ENCODE measurements at places on chromosomes 6 and 20.

DNA sequence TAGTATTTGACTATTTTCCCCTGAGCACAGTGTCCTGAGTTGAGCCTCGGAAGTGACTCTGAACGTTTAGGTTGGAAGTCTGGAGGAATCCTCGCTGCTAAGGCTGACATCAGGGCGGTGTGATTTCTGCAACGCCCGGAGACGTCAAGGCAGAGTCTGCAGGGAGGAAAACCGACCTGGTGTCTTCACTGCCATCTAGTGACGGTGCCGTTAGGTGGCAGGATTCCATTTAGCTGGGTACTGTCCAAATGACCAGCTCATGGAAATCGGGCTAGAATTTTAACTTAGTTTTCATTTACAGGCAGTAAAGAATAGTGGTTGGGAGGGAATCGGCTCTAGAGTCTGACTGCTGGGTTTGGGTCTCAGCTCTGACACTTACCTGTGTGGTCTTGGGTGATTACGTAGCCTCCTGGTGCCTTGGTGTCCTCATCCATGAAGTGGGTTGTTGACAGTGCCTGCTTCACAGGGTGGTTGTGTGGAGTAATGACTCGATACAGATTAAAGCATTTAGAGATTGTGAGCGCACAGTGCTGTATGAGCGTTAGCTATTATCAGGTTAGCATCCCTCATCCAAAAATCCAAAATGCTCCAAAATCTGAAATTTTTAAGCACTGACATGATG lies 35.0 kb downstream of the FOXF2 start:
- no peak overlapping the region for H3K27ac ChIP-seq
- H3K4me1 ChIP-seq: no peaks in the 10 kb centered on the region
- no peaks in the 10 kb centered on the region for H3K27me3 ChIP-seq
- DNase-seq: peak; percentile 56
- no peaks in the 10 kb centered on the region for H3K36me3 ChIP-seq
- H3K4me3 ChIP-seq: no peak overlapping the region

GRCh38 chr20:20606050-20606449 lies 106.4 kb downstream of the RALGAPA2 start:
- no peak overlapping the region for H3K27ac ChIP-seq
- H3K36me3 ChIP-seq: no peaks in the 10 kb centered on the region
- no peak for DNase-seq
- no peaks in the 10 kb centered on the region for H3K4me1 ChIP-seq
- no peaks in the 10 kb centered on the region for H3K27me3 ChIP-seq

DNA sequence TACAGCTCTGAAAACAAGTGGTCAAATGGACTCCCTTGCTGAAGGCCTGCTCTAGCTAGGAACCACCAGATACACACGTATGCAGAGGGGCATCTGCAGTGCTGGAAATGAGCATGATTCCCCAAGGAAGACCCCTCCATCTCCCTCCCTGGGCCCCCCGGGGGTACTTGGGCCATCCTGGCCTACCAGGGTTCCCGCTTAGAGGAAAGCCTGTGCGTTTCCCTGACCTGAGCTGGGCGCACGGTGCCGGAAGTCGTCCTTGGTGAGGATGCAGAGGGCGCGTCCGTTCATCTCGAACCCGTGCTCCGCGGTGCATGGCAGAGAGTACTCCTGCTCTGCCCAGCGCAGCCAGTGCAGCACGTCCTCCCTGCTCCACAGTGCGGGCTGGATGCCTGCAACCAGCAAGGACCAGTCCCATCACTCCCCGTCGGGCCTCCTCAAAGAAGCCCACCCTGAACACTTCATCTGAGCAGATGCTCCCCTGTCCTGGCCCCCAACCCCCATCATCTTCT lies 11.8 kb downstream of the ETV7 start:
- H3K27me3 ChIP-seq: no peaks in the 10 kb centered on the region
- H3K4me3 ChIP-seq: no peak overlapping the region
- H3K27ac ChIP-seq: no peak overlapping the region
- no peak for DNase-seq

DNA sequence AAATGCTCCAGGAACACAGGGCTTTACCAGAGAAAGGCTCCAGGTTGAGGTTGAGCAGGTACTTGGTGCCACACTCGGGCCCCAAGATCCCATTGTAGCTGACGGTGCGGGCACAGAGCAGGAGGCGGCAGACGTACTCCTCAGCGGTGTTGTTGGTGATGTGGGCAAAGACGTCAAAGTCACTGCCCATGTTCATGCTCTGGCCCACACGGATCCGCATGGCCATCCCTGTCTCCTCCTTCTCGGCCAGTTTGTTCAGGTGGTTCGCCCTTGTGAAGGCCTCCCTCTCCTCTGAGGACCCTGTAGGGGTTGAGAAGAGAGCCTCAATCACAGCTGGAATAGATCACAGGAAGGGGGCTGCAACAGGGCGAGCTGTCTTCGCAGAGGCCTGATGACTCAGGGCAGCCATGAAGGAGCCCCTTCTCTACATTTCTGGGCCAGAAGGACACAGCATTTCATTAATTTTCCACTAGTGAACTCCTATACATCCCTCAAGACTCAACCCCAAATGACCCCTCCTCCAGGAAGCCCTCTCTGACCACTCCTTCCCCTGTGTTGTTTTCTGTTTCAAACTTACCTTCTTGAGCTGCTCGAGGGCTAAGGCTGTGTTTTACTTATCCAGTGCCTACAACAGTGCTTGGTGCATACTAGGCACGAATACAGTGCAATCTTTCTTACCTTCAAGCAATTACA lies 26.8 kb downstream of the TGM2 start:
- H3K4me1 ChIP-seq: peaks cover 2% of the 10 kb centered on the region
- no peak overlapping the region for H3K4me3 ChIP-seq
- no peak for DNase-seq
- H3K36me3 ChIP-seq: no peaks in the 10 kb centered on the region

DNA sequence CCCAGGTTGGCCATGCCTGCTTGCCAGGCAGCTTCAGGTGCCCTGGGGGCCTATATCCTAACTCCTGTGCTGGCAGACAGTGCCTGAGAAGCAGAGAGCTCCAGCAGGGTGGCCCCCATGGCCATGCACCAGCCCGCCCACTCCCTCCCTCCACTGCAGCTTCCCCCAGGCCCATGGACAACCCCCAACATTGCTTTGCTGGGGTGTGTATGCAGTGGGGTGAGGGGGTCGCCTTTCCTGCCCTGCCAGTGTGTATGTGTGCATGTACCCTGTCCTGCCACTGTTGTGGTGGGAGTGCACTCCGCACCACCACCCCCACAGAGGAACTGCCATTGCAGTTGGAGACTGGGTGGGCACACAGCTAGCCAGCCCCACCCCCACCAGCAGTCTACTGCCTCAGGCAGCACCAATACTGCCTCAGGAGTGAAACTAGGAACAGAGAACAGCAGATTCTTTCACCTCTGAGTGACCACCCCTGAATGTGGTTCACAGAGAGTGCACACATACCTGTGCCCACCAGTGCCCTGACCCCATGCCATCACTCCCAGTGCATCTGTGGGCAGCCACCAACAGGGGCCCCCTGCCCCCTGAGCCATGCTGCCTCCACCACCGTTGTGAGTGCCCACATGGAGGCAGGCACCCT lies 151.1 kb downstream of the LRRC1 start:
- no peak overlapping the region for H3K4me3 ChIP-seq
- H3K4me1 ChIP-seq: peaks cover 7% of the 10 kb centered on the region
- DNase-seq: no peak
- H3K36me3 ChIP-seq: no peaks in the 10 kb centered on the region
- no peak overlapping the region for H3K27ac ChIP-seq
- H3K27me3 ChIP-seq: no peaks in the 10 kb centered on the region

DNA sequence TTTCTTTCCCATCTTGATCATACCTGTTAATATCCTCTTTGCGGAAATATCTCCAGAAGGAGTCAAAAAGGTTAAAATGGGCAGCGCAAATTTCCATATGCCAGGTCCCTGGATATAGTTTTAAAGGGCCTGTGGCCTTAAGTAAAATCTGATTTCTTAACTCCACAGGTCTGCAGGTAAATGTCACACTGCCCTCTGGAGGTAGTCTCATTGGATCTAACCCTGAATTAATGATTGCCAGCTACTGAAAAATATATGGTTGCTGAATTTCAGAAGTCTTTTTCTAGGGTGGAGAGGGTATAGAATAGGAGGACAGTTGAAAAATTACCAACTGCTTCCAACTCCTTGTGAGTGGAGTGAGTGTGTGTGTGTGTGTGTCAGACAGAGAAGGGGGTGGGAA lies 8.5 kb downstream of the MOXD1 start:
- peak; percentile 49 for DNase-seq
- H3K27ac ChIP-seq: no peak overlapping the region
- H3K4me1 ChIP-seq: no peaks in the 10 kb centered on the region
- H3K4me3 ChIP-seq: no peak overlapping the region

DNA sequence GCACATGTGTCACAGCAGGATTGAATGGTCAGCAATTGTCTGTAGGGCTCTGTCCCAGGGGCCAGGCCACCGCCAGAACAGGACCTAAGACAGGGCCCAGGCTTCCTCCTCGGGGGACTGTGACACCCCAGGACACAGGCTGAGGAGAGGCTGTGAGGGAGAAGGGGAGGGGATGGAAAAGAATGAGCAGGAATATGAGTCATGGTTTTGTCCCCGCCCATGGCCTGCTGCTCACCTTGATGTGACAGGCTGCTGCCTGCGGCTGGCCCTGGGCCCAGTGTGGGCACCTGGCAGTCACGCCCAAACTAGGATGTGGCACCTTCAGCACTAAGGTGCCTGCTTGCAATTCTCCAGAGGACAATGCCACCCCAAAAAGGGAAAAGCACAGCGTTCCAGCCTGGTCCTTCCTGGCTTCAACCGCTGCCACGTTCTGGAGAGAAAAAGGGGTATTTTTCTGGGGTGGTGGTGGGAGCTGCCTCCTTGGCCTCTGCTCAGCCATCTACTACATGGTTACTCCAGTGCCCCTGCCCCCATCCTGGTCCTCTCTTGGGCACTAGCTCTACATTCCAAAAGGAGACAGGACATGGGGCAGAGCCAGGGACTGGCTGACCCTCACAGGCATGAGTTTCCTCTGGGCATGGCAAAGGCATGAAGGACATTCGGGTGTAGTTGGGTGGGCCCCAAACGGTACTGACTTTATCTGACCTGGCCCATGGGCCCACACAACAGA lies 93.4 kb downstream of the SLC22A23 start:
- H3K36me3 ChIP-seq: no peaks in the 10 kb centered on the region
- no peak for DNase-seq
- no peak overlapping the region for H3K27ac ChIP-seq
- H3K4me3 ChIP-seq: no peak overlapping the region

GRCh38 chr6:25197111-25197510 lies 82.1 kb upstream of the CARMIL1 start:
- no peaks in the 10 kb centered on the region for H3K27me3 ChIP-seq
- H3K4me1 ChIP-seq: no peaks in the 10 kb centered on the region
- no peak overlapping the region for H3K27ac ChIP-seq
- no peaks in the 10 kb centered on the region for H3K36me3 ChIP-seq
- no peak for DNase-seq
- H3K4me3 ChIP-seq: no peak overlapping the region

DNA sequence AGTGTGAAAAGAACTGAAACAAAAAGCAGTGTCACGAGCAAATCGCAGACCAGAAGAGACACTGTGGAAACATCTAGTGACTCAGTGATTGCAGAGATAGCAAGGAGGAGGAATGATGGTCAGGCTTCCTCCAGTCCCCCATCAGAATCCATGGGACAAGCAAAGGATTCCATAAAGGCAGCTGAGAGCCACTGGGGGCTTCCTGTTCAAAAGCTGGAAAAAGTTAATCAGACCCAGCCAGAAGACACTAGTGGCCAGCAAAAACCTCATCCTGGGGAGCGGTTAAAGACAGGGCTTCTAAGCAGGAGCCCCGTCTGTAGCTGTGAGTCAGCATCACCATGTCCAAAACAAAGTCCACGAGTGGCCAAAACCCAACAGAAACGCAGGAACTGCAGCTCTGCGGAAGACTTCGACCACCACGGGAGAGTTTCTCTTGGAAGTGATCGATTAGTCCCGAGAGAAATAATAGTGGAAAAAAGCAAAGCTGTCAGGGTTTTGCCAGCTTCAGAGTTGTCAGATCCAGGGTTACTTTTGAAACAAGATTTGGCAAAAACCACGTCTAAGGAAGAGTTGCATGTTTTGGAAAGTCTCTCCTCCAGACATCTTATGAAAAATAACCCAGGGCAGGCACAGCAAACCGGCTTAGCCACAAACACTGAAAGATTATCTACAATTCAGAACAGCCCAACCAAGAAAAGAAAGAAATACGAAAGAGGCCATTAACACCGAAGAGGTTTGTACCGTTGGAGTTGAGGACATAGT lies 51.0 kb downstream of the JAG1 start:
- no peaks in the 10 kb centered on the region for H3K27me3 ChIP-seq
- H3K36me3 ChIP-seq: no peaks in the 10 kb centered on the region
- DNase-seq: no peak

GRCh38 chr20:57075181-57075580 lies 191.3 kb downstream of the BMP7 start:
- no peaks in the 10 kb centered on the region for H3K36me3 ChIP-seq
- DNase-seq: no peak
- no peak overlapping the region for H3K27ac ChIP-seq
- H3K4me1 ChIP-seq: no peaks in the 10 kb centered on the region

DNA sequence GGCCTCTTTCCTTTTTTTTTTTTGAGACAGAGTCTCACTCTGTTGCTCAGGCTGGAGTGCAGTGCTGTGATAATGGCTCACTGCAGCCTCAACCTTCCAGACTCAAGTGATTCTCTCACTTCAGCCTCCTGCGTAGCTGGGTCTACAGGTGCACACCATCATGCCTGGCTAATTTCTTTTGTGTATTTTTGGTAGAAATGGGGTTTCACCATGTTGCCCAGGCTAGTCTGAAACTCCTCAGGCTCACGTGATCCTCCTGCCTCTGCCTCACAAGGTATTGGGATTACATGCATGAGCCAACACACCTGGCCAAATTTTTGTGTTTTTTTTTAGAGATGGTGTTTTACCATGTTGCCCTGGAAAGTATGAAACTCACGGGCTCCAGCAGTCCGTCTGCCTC lies 29.3 kb downstream of the SRC start:
- H3K4me1 ChIP-seq: peaks cover 20% of the 10 kb centered on the region
- peak overlapping the region; percentile 75 for H3K27ac ChIP-seq
- H3K27me3 ChIP-seq: no peaks in the 10 kb centered on the region
- H3K4me3 ChIP-seq: no peak overlapping the region
- DNase-seq: peak; percentile 89
- no peaks in the 10 kb centered on the region for H3K36me3 ChIP-seq

- H3K4me3 ChIP-seq: no peak overlapping the region
- no peaks in the 10 kb centered on the region for H3K4me1 ChIP-seq
Measured at GRCh38 chr6:85620308-85620707, 22.4 kb downstream of the SYNCRIP start.

GRCh38 chr20:38604873-38605303 lies 3.3 kb downstream of the ARHGAP40 start:
- peaks cover 3% of the 10 kb centered on the region for H3K4me1 ChIP-seq
- H3K4me3 ChIP-seq: no peak overlapping the region
- H3K36me3 ChIP-seq: no peaks in the 10 kb centered on the region
- H3K27me3 ChIP-seq: peaks cover 12% of the 10 kb centered on the region

DNA sequence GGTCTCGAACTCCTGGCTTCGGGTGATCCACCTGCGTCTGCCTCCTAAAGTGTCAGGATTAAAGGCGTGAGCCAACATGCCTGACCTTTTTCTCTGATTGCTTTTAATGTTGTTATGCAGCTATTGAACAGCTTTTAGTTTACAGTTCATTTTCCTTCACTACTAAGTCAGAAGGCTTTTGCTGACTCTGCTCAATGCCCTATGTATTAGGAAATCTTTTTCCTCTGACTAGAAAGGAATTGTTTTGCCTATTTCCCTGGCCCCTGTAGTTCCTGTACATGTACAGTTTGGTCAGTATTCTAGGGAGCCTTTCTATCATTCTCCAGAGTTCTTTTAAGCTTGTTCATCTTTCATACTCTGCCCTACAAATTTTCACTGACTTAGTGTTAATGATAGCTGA lies 280.2 kb downstream of the CDKAL1 start:
- H3K36me3 ChIP-seq: no peaks in the 10 kb centered on the region
- no peaks in the 10 kb centered on the region for H3K4me1 ChIP-seq

- no peaks in the 10 kb centered on the region for H3K27me3 ChIP-seq
- H3K4me1 ChIP-seq: no peaks in the 10 kb centered on the region
- no peaks in the 10 kb centered on the region for H3K36me3 ChIP-seq
Measured at GRCh38 chr6:16803294-16804200, 42.3 kb upstream of the ATXN1 start.
